ENCODE measurements at places on chromosomes 2 and 18.

GRCh38 chr2:207967121-207967520 lies 58.2 kb downstream of the PLEKHM3 start:
- no peak for DNase-seq

- DNase-seq = no peak
Measured at GRCh38 chr2:163731735-163732134, 4.1 kb downstream of the FIGN start.

- DNase-seq = no peak
Measured at GRCh38 chr18:35511833-35512232, 14.1 kb upstream of the INO80C start.

DNA sequence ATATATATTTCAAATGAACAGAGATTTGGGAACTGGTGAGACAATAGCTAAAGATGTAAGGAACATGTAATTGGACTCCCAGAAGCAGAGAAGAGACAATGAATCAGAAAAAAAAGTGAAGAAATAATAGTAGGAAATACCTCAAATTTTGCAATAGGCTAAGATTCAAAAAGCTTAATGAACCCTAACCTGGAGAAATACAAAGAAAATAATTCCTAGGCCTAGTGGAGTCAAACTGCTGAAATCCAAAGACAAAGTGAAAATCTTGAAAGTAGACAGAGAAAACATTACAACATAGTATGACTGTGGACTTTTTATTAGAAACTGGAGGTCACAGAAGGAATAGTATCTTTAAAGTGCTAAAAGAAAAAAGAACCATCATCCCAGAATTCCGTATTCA lies 76.7 kb downstream of the LAMA3 start:
- no peak for DNase-seq

GRCh38 chr2:102442967-102443828 lies 20.2 kb downstream of the IL18RAP start:
- no peak for DNase-seq

- DNase-seq = no peak
Measured at GRCh38 chr2:188318161-188318749, 26.6 kb downstream of the GULP1 start.

DNA sequence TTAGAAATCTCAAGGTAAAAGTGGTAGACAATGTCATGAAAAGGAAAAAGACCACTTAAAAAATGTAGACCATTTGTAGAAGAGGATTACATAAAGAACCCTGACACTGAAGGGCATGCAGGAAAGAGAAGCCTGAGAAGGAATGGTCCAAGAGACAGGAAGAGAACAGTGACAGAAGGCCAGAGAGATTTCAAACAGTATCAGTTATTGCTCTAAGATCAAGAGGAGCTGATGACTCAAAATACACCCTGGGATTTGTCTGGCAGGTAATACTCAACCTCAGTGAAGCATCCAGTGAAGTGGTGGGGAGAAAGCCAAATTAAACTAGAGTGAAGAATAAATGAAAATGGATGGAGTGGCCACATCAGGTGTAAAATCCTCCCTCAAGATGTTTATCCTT lies 100.5 kb downstream of the PDE11A start:
- no peak for DNase-seq

DNA sequence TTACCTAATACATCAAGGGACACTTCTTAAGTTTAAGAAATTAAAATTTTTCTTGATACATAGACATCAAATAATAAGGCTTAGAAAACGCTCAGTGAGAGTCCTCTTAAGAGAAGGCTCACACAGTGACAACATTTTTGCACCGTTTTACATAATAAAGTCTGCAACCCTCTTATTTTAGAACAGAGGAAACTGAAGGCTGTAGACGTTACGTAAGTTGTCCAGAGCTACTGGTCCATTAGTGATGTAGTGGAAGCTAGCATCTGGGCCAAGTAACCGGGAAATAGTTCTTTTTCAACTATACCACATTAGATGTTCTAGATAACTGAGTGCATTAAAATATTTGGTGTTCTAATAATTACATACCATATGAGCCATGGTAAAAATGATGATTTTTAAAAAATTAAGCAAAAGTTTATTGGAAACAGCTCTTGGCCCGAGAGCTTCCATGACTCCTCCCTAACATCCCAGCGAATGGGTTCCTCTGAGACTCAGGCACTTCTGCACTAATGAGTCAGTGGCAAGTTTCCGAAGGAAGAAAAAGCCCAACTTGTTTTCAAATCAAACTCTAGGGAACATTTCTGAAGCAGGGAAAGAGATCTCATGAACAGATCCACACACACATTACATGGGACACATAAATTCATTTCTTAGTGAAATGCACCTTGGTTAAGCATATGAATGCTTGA lies 232.6 kb upstream of the PXDN start:
- DNase-seq = no peak

- DNase-seq = no peak
Measured at GRCh38 chr18:72866901-72867745, 664 bp downstream of the NETO1 start.
